H4 (cell line): ENCODE measurements at places on chromosomes 5 and 9. TPM values are rescaled to one million over a fixed set of nuclear protein-coding genes. Genes with fewer than 3 reads are reported as not detected.

- DNase-seq, result no peak
These were observed 155.7 kb upstream of the FBN2 start for GRCh38 chr5:128693764-128694163.

DNA sequence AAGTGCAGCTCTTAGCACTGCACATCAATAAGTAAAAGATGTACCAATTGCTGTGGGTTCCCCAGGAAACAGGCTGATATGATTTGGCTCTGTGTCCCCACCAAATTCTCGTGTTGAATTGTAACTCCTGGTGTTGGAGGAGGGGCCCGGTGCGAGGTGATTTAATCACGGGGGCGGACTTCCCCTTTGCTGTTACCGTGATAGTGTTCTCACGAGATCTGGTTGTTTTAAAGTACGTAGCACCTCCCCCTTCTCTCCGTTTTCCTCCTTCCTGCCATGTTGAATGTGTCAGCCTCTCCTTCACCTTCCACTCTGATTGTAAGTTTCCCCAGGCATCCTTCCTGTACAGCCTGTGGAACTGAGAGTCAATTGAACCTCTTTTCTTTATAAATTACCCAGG is 93.2 kb upstream of the ACTBL2 start:
- DNase-seq, result no peak

DNA sequence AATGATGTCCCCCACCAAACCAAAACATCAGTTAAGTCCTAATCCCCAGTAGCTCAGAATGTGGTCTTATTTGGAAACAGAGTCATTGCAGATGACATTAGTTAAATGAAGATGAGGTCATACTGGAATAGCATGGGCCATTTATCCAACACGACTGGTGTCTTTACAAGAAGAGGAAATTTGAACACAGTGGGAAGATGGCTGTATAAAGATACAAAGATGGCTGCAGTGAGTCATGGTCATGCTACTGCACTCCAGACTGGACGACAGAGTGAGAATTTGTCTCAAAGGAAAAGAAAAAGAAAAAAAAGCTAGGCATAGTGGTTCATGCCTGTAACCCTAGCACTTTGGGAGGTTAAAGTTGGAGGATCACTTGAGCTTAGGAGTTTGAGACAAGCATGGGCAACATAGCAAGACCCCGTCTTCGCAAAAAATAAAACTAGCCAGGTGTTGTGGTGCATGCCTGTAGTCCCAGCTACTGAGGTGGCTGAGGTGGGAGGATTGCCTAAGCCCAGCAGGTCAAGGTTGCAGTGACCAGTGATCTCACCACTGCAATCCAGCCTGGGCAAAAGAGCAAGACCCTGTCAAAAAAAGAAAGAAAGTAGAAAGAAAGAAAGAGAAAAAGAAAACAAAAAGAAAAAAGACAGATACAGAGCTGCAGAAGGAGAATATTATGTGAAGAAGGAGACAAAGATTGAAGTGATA is 130.0 kb upstream of the CDKN2B start:
- DNase-seq, result no peak

DNA sequence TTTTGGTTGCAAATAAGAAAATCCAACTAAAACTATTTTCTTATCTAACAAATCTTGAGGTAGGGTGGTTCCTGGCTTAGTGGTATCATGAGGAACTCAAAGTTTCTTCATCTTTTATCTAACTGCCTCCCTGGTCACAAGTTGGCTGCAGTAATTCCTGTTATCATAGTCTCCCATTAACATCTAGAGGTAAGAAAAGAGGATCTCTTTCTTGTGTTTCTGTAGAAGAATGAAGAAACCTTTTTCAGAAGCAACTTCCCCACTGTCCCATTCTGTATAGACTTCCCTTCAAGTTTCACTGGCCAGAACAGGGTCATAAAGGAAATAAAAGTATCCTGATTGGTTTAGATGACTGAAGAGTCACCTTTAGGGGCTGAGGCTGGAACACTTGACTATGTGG is 81.8 kb upstream of the ELL2 start:
- DNase-seq, result no peak

Gene ZNF474
- 0.06 and 0.94 TPM in 2 replicates for total RNA-seq

GRCh38 chr5:173826428-173827350 is 61.5 kb upstream of the CPEB4 start:
- DNase-seq, result no peak

Gene BARX1
- not detected in 2 replicates for total RNA-seq

DNA sequence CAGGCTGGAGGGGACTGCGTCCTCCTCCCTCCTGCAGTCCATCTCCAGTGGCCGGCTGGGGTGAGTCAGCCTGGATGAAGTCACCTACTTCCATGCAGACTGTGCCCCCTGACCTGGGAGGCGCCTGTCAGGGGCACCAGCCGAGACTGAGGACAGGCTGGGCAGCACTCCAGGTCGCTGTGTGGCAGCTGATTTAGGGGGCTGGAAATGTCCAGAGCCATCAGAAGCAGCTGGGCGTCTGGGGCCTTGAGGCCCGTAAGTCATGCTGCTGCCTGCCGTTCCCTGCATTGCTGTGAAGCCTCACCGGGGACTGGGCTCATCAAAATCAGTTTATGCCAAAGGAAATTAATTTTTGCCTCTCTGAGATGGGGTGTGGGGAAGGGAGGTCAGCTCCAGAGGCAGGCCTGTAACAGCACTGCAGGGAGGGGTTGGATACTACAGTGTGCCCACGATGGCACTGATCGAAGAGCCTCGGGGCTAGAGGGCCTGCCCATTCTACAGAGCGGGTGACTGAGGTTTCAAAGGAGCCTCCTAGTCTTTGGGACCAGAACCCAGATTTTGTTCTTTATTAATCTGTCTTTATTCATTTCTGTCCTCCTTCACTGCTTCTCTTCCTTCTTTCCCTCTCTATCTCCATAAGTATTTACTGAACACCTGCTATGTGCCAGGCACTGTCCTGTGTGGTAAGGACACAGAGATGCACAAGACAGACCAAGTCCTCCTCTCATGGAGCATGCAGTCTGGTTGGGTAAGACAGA is 70.4 kb upstream of the PSD2 start:
- peak; percentile 57 for DNase-seq

- no peak for DNase-seq
These were observed 107.3 kb upstream of the NFIB start for GRCh38 chr9:14421291-14421690.

Gene PCDH12
- not detected in 2 replicates for total RNA-seq

Gene RASA1
- total RNA-seq, result 20.7 and 26.1 TPM in 2 replicates

GRCh38 chr5:58056546-58056945 is 403.3 kb downstream of the PLK2 start:
- DNase-seq, result peak; percentile 1

DNA sequence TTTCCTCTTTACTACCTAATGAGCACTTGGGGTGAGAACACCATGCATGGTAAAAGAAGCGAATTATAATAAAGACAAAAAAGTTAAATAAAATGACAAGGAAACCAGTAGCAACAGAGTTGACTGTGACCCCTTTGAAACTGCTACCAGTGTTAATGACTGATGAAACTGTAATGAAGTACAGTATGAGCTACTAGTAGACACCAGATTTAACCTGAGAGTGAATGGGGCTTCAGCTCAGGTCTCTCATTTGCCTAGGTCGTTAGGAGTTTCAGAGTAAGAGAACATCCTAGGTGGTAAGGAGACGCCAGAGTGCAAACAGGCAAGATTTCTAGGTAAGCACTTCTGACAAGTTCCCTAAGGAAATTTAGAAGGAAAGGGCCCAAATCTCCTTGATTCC is 346.4 kb downstream of the BNC2 start:
- no peak for DNase-seq

DNA sequence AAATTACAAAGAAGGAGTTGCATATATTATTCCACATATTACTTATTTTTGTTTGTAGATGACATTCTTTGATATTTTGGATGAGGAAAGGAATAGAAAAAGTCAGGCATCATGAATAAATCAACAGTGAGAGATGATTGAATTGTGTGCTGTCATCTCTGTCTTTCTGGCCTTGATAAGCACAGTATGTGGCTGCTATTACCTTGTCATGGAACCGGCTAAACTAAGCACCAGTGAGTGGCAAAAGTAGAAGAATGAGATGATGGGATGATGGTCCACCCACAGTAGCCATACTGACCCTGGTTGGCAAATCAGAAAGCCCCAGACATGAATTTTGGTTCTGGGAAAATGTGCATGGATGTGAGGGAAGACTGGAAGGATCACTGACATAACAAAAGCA is 361.2 kb upstream of the DMAC1 start:
- no peak for DNase-seq

DNA sequence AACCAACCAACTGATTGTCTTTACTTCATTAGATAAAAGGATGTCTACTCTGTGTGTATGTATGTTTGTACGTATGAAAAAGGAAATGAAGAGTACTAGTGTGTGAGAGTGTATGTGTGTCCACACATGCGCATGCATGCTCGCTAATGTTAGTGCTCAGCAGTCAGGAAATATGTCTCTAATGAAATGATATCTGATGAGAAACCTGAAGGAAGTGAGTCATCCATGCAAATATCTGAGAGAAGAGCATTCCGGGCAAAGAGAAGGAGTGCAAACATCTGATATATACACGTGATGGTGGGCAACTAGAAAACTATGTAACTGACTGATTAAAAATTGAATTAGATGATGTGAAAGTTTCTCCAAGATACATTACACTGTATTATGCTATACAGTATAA is 29.6 kb upstream of the UGCG start:
- peak; percentile 47 for DNase-seq

DNA sequence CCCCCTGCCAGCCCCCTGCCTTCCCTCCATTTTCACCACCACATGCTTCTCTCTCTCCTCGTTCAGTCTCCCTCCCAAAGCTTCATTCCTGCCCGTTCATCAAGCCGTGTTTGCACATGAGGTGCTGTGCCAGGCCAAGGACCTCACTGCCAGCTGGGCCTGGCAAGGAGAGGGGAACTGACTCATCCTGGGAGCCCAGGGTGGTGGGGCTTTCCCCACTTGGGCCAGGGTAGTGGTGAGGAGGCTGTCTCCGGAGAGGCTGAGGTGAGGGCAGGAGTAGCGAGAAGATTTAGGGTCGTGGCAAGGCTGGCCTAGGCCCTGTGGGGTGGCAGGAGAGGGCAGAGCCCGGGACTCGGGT is 30.4 kb upstream of the NOTCH1 start:
- DNase-seq, result peak; percentile 29

DNA sequence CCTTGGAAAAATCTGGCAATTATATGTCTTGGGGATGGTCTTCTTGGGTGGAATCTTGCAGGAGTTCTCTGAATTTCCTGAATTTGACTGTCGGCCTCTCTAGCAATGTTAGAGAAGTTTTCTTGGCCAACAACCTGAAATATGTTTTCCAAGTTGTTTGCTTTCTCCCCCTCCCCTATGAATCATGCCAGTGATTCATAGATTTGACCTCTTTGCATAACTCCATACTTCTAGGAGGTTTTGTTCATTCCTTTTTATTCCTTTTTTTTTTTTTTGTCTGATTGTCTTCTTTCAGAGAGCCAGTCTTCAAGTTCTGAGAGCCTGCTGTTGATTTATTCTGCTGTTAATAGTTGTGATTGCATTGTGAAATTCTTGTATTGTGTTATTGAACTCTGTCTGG is 56.7 kb upstream of the SLC44A1 start:
- DNase-seq, result no peak

Gene NDUFAF2
- 60.2 and 76.2 TPM in 2 replicates for total RNA-seq

DNA sequence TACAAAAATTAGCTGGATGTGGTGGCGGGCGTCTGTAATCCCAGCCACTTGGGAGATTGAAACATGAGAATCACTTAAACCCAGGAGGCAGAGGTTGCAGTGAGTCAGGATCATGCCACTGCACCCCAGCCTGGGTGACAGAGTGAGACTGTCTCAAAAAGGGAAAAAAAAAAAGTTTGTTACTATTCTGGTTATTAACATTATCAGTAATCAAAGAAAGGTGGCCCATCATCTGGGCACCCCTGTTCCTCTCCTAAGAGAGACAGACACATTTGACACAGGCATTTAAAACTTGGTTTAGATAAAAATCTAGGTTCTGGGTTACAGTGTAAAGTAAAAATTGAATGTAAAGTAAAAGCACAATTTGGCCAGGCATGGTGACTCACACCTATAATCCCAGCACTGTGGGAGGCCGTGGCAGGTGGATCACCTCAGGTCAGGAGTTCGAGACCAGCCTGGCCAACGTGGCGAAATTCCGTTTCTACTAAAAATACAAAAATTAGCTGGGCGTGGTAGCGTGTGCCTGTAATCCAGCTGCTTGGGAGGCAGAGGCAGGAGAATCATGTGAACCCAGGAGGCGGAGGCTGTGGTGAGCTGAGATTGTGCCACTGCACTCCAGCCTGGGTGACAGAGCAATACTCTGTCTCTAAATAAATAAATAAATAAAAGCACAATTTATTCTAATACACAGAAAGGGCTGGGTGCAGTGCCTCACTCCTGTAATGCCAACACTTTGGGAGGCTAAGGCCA is 16.7 kb upstream of the PHYHD1 start:
- no peak for DNase-seq

DNA sequence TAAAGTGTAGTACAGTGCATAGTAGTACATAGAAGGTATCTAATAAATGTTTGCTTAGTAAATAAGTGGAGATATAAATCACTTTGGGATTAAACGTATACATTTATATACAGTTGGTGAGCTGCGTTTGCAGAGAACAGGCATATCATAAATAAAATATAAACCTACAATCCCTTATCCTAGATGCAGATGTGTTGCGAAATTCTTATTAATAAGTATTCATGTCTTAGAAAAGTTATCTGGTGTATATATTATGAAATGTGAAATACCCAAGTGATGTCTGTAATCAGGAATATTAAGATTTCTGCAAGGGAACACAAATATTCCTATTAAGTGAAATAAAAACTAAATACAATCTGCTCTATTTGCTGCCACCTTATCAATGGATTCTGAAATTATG is 8.8 kb downstream of the CCNH start:
- no peak for DNase-seq

Gene SARDH
- total RNA-seq, result 0.06 and 0.49 TPM in 2 replicates

DNA sequence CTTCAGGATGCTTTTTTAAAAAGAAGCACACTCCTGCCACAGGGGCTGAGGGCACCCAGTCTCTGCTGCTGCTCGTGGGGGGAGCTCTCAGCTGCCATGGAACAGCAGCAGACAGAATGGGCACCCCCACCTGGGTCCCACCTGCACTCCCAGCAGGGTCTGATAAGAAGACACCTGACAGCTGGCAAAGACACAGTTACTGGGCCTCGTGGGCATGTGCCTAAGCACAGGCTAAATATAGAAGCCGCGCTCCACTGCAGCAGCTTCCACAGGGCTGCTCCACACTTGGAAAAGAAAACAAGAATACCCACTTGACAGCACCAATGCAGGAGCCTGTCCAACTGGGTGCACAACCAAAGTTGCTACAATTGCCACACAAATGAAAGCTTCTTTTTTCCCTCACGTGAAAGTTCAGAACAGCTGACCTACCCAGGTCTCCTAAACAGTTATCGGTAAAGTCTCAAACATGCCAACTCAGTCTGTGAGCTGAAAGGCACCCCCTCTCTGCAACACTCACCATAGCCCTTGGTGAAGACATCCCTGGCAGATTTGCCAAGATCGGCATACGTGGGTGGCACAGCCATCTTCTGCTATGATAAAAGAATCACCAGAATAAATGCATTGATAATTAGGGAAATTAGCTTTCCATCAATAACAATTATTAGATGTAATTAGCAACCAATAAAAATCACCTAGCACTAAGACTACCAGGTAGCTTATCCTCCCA is 12.2 kb downstream of the VDAC1 start:
- no peak for DNase-seq
